ENCODE measurements at places on chromosomes 13 and 19.

DNA sequence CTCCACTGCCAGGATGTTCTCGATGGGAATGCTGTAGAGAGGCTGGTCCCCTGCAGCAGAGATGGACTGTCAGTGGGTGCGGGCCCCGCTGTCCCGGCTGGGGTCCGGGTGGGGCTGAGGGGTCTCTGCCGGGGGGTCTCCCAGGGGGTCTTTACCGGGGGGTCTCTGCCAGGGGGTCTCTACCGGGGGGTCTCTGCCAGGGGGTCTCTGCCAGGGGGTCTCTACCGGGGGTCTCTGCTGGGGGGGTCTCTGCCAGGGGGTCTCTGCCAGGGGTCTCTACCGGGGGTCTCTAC, 25.7 kb upstream of the C13orf46 start:
- no peak for DNase-seq

DNA sequence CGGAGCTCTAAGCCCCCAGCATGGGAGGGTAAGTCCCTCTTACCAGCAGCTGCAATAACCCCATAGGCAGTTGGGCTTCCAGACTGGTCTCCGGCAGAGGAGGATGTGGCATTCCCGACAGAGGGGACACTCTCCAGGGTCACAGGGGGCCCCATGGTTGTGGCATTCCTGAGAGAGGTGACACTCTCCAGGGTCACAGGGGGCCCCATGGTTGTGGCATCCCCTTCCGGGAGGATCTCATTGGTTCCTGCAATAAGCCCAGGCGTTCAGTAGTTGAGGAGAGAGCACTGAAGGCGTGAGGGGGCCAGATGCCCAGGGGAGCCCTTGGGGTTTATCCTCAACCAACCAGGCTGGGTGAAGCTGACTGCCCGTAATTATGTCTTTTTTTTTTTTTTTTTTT, 5.4 kb downstream of the CD320 start:
- no peak for DNase-seq

DNA sequence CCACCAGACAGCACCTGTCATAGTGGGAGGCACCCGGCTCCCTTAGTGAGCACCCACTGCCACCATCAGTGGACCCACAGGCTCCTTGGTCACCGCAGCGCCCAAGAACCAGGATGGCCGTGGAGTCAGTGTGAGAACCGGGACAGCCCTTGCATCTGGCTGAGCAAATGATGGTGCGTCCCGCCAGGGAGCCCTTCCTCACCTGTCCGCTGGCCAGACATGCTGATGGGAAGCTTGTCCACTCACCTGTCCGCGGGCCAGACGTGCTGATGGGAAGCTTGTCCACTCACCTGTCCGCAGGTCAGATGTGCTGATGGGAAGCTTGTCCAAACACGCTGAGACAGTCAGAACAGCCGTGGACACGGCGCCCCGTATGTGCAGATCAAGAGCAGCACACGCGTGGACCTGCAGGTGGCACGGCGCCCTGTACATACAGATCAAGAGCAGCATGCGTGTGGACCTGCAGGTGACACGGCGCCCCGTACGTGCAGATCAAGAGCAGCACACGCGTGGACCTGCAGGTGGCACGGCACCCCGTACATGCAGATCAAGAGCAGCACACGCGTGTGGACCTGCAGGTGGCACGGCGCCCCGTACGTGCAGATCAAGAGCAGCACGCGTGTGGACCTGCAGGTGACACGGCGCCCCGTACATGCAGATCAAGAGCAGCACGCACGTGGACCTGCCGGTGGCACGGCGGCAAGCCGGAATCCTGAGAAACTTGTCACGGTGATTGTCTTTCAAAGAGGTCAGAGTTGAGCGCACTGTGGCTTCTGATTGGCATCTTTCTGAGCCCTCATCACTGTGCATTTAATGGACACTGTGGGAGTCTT, 40.7 kb upstream of the DCUN1D2 start:
- no peak for DNase-seq

DNA sequence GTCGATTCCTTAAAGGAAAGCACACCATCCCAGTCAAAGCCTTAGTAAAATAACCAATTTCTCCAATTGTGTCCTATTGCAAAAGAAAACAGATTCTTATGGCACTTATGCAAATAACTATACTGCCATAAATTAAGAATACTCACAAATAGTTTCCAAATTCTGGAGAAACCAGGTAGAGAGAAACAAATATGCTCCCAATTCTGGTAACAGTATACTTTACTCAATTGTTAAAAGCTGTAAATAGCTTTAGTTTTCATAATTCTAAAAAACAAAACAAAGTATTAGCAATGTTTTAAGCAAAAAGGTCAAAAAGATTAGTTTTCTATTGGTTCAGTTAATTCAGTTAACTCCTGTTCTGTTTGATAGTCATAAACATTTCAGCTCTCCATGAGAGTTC, 18.2 kb upstream of the UBAC2 start:
- DNase-seq: no peak

DNA sequence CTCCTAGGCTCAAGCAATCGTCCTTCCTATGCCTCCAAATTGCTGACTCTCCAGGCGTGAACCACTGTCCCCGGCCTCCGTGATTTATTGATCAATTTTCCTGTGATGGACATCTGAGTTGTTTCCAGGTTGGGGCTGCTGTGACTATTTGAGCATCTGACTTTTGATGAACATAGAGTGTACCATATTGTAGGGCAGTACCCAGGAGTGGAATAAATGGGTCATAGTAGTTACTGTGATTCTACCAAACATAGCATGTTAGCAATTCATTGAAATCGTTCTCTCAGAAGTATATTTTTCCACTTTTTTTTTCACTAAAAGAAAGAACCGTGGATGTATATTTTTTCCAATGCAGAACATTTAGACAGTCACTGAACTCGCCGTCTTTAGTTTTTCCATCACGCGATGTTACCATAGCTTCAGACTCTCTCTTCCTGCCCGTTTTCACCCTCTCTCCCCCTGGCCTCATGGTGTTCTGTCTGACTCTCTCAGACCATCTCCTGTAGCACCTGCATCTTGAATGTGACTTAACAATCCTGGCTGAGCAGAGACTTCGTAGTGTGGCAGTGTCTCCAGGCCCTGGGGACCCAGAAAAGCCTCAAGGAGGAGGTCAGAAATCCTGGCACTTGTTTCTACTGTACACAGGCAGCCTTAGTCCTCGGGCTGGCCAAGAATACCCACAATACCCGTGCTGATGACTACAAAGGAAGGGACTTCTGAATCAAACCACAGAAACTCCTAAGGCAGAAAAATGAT, 3.2 kb upstream of the RASGRP4 start:
- peak; percentile 66 for DNase-seq

DNA sequence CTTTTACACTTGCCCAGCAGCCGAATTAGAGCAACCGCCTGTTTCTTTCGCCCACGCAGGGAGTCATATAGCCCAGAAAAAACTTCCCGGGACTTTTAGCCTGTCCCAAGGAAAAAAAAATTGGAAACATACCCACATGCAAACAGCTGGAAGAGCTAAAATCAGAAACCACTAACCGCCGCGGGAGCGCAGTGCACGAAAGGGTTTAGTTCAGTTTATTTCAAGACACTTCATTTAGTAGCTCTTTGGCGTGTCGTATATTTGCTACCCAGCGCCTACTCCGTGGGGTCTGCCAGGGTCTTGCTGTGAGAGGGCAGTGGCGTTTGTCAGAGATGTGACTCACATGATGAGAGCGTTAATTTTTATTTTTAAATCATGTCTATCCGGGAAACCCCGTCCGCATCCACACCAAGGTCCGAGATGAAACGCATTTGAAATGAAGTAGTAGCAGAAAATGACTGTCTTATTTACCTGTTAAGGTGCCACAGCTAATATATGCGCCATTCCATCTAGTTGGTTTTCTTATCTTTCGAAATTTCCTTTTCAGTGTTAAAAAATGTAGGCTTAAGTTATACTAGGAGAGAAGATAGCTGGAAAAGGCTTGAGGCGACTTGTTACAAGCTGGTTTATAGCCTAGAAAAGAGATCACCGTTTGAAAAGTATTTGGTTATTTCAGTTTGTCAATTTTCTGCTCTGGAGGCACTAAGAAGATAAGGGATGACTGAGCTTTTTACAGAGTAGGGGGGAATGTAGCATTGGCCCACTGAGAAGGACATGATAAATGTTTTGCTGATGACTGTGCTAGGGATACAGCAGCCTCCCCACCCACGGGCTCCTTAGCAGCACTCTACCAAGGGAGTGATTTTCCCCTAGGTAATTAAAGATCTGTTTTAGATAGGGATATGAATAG, 1.7 kb downstream of the KLF5 start:
- DNase-seq: peak; percentile 36

GRCh38 chr19:23262920-23263319, 12.7 kb upstream of the ZNF724 start:
- no peak for DNase-seq

DNA sequence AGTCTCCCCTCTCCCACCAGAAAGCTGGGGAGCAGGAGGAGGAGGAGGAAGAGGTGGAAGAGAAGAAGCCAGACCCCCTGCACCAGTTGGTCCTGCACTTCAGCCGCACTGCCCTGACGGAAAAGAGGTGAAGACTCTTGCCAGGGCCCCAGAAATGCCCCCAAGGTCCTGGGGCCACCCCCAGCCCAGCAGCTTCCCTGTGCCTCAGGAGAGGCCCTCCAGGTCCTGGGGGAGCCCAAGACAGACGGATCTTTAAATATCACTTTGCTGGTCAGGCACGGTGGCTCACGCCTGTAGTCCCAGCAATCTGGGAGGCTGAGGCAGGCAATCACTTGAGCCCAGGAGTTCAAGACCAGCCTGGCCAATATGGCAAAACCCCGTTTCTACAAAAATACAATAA, 88.8 kb downstream of the MAP4K1 start:
- no peak for DNase-seq

Data from foreskin melanocyte (primary cell).